Thoracic aorta (tissue), 2 donors: ENCODE measurements at places on chromosomes 6 and 20. TPM values are rescaled to one million over a fixed set of nuclear protein-coding genes. Genes with fewer than 3 reads are reported as not detected.

The CRISP3 gene
- total RNA-seq = not detected

The ZNF165 gene
- total RNA-seq = not detected

DNA sequence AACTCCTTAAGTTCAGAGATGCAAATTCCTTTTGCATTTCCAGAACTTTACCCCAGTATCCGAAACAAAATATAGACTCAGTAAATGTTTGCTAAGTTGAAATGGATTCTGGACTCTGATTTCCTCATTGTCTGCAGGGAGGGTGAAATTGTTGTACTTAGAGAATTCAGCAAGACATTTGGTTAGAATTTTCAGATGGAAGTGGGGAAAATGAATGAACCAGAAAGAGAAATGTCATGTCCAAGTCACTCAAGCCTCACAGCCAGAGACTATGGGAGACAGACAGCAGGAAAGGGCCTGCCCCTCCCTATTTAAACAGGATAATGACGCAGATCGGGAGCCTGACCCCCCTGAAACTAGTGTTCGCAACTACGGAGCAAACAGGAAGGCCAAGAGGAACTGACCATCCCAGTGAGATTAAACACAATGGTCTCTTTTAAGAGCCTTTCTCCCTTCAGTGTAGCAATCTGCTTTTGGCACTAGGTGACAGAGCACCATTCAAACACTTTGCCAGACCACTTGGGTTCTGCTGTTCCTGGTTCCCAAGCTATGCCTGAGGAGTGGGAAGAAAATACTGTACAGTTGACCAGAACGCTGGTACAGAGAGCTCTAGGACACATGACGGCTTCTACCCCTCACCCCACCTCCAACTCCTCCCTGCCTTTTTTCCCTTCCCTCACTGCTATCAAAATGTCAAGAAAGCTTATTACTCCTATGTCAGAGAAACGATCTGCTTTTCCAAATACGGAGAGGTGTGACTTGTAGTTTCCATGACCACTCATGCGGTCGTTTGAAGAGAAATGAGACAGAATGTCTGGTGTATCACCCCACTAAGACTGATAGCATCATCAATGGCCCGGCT lies 13.7 kb downstream of the NEDD9 start:
- DNase-seq = no peak

- DNase-seq = no peak
Measured at GRCh38 chr6:139942331-139942730, 567.9 kb upstream of the CITED2 start.

GRCh38 chr20:60812561-60812960 lies 439.5 kb upstream of the CDH4 start:
- no peak for DNase-seq

DNA sequence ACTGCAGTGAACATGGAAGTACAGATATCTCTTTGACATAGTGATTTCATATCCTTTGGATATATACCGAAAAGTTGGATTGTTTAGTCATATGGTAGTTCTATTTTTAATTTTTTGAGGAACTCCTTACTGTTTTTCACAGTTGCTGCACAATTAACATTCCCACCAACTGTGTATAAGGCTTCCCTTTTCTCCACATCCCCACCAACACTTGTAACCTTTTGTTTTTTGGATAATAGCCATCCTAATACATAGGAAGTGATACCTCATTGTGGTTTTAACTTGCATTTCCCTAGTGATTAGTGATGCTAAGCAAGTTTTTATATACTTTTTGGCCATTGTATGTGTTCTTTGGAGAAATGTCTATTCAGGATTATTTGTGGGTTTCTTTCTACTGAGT lies 45.1 kb upstream of the TENT5A start:
- no peak for DNase-seq
